A673 (cell line): ENCODE measurements at places on chromosomes 2 and 18.
A peak's percentile ranks its signal among the peaks of the same experiment; 100 is the strongest.

DNA sequence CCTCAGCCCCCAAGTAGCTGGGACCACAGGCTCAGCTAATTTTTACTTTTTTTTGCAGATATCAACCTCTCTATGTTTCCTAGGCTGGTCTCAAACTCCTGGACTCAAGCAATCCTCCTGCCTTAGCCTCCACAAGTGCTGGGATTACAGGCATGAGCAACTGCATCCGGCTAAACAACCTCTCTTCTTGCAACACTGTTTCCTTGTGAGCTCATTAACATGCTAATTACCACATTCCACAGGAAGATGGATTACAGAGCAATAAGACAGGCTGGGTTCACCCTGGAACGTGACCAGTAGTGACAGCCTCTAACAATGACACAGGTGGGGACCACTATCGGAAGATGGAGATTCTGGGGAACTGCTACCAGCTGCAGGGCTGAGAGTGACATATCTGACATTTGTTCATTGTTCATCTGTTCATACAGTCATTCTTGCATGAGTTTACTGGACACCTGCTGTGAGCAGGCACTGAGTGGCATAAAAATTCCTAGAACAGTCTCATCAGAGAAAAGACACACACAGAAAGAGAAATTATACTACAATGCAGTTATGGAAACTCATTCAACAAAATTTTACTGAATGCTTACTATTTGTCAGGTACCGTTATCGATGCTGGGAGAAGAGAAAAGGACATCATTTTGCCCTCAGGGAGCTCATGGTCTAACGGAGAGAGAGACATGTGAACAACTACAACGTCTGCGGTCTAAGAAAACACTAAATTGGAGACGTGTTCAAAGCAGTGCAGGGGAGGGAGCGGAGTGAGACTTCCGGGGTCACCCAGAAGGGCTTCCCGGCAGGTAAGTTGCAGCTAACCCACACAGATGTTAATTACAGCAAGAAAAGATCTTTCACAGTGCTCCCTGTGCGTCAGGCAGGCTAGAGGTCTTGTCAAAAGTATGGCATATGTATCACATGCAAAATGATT lies 37.6 kb downstream of the PROC start:
- peaks cover 22% of the 10 kb centered on the region for H3K4me1 ChIP-seq
- DNase-seq, result peak; percentile 84
- H3K27me3 ChIP-seq, result no peaks in the 10 kb centered on the region
- no peak overlapping the region for H3K4me3 ChIP-seq
- H3K27ac ChIP-seq, result peak overlapping the region; percentile 45
- no peaks in the 10 kb centered on the region for H3K36me3 ChIP-seq

GRCh38 chr18:48006415-48007175 lies 76.1 kb upstream of the SMAD2 start:
- H3K4me3 ChIP-seq, result no peak overlapping the region
- no peaks in the 10 kb centered on the region for H3K27me3 ChIP-seq
- DNase-seq, result no peak
- no peaks in the 10 kb centered on the region for H3K36me3 ChIP-seq
- no peak overlapping the region for H3K27ac ChIP-seq

GRCh38 chr2:116917196-116917595 lies 897.3 kb upstream of the DDX18 start:
- no peaks in the 10 kb centered on the region for H3K4me1 ChIP-seq
- no peak overlapping the region for H3K27ac ChIP-seq
- H3K36me3 ChIP-seq, result no peaks in the 10 kb centered on the region
- no peaks in the 10 kb centered on the region for H3K27me3 ChIP-seq
- DNase-seq, result no peak

- no peaks in the 10 kb centered on the region for H3K27me3 ChIP-seq
- H3K4me1 ChIP-seq, result no peaks in the 10 kb centered on the region
- H3K4me3 ChIP-seq, result no peak overlapping the region
- no peak overlapping the region for H3K27ac ChIP-seq
These were observed 300.0 kb upstream of the CHAC2 start for GRCh38 chr2:53467467-53468180.

DNA sequence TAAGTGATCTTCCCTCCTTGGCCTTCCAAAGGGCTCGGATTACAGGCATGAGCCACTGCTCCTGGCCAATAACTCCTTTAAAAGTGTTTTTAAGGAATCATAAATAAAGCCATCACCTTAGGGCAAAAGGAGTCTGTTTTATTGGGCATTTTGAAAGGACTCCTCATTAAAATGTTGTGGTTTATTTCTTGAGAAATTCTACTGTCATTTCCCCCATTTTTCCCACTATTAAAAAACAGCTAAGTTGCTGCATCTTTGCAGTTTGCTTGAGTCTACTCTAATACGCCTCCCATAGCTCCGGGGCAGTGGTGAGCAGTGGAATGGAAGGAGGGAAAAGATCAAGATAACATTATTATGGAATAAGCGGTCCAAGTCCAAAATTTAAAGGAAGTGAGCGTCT lies 293.2 kb downstream of the PIEZO2 start:
- H3K27me3 ChIP-seq, result peaks cover 41% of the 10 kb centered on the region
- DNase-seq, result no peak
- H3K27ac ChIP-seq, result no peak overlapping the region

GRCh38 chr2:224111576-224111975 lies 72.5 kb upstream of the SERPINE2 start:
- H3K27me3 ChIP-seq, result no peaks in the 10 kb centered on the region
- H3K4me1 ChIP-seq, result no peaks in the 10 kb centered on the region
- DNase-seq, result no peak
- no peaks in the 10 kb centered on the region for H3K36me3 ChIP-seq

- DNase-seq, result no peak
- peaks cover 18% of the 10 kb centered on the region for H3K27me3 ChIP-seq
- H3K4me1 ChIP-seq, result no peaks in the 10 kb centered on the region
- H3K27ac ChIP-seq, result no peak overlapping the region
- no peak overlapping the region for H3K4me3 ChIP-seq
These were observed 256.5 kb upstream of the SALL3 start for GRCh38 chr18:78722929-78723710.

DNA sequence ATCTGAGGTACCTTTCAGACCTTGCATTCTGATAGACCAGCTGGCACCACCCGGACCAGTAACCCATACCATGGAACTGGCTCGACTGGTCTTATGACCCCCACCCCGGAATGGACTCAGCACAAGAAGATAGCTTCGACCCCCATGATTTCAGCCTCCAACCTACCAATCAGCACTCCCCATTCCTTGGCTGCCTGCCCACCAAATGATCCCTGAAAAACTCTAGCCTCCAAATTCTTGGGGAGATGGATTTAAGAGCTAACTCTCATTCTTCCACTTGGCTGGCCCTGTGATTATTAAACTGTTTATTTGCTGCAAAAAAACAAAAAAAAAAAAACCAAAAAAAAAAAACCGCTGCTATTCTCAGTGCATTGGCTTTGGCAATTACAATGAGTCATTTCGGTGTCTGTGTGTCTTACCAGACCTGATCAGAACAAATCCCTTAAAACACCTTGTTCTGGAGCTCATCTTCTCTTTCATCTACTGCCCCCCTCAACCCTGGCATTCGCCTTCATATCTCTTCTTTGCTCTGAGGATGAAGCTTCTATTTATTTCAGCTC lies 60.1 kb upstream of the KIF5C start:
- no peak overlapping the region for H3K4me3 ChIP-seq
- H3K4me1 ChIP-seq, result peaks cover 7% of the 10 kb centered on the region
- H3K27me3 ChIP-seq, result no peaks in the 10 kb centered on the region
- no peak overlapping the region for H3K27ac ChIP-seq

- H3K27me3 ChIP-seq, result no peaks in the 10 kb centered on the region
- no peak overlapping the region for H3K27ac ChIP-seq
- no peak overlapping the region for H3K4me3 ChIP-seq
- no peaks in the 10 kb centered on the region for H3K4me1 ChIP-seq
- DNase-seq, result no peak
These were observed 2.8 kb downstream of the IL1F10 start for GRCh38 chr2:113070606-113070975.

GRCh38 chr2:72669121-72669520 lies 156.7 kb downstream of the EXOC6B start:
- H3K36me3 ChIP-seq, result no peaks in the 10 kb centered on the region
- no peak for DNase-seq
- no peak overlapping the region for H3K4me3 ChIP-seq
- H3K4me1 ChIP-seq, result no peaks in the 10 kb centered on the region
- H3K27ac ChIP-seq, result no peak overlapping the region

GRCh38 chr18:58590254-58590653 lies 38.6 kb downstream of the ALPK2 start:
- H3K36me3 ChIP-seq, result no peaks in the 10 kb centered on the region
- DNase-seq, result no peak
- no peaks in the 10 kb centered on the region for H3K4me1 ChIP-seq
- H3K4me3 ChIP-seq, result no peak overlapping the region
- no peak overlapping the region for H3K27ac ChIP-seq
- H3K27me3 ChIP-seq, result no peaks in the 10 kb centered on the region

DNA sequence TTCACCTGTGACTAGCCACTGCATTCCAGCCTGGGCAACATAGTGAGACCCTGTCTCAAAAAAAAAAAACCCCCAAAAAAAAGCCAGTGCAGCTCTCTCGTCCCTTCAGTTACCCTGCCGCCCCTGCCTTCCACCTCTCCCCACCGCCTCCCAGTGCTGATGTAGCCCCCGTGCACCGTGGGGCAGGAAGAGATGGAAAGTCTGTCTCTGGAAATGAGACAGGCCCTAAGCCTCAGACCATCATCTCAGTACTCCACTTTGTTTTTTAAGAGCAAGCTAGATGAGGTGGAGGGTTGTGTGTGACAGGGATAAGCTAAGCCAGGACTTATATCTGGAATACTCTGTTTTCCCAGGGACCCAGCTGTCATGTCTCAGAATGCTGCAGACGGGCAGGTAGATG lies 32.0 kb downstream of the MERTK start:
- H3K4me1 ChIP-seq, result peaks cover 2% of the 10 kb centered on the region
- no peaks in the 10 kb centered on the region for H3K27me3 ChIP-seq
- H3K27ac ChIP-seq, result no peak overlapping the region
- no peak for DNase-seq
- H3K4me3 ChIP-seq, result no peak overlapping the region

DNA sequence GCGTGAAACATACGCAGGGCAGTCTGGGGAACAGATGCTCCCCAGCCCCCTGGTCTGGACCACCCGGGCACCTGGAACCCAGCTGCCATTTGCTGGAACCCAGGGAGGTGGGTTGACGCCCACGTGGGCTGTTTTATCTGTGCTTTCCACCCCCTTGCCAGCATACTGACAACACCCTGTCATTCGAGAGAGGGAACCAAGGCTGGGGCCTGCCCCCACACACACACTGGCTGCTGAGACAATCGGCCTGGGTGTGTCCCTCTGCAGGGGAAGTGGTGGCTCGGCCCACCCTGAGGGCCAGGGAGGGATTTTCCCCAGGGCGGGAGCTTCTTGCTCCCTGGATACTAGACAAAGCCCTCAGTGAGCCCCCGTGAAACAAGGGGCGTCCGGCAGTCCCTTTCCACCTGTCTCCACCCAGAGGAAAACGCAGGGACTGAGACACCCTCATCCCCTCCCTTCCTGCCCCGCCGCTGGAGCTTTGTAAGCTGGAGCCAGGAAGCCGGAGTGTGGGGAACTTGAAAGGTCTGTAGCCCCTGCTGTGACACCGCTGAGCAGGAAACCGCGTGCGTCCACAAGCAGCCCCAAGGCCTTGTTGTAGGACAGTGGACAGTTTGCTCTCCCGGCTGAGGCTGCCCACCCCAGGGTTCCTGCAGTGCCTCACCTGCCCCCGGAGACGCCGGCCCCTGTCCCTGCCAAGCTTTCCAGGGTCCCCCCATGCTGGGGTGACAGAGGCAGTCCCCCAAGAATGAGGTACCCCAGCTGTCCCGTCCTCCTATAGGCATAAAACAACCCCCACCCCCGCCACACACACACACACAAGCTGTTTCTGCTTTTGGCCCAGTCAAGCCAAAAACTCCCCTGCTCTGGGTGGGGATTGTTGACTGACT lies 14.1 kb upstream of the KLF11 start:
- H3K36me3 ChIP-seq, result no peaks in the 10 kb centered on the region
- DNase-seq, result peak; percentile 54
- H3K4me1 ChIP-seq, result peaks cover 11% of the 10 kb centered on the region
- no peak overlapping the region for H3K27ac ChIP-seq
- no peak overlapping the region for H3K4me3 ChIP-seq

DNA sequence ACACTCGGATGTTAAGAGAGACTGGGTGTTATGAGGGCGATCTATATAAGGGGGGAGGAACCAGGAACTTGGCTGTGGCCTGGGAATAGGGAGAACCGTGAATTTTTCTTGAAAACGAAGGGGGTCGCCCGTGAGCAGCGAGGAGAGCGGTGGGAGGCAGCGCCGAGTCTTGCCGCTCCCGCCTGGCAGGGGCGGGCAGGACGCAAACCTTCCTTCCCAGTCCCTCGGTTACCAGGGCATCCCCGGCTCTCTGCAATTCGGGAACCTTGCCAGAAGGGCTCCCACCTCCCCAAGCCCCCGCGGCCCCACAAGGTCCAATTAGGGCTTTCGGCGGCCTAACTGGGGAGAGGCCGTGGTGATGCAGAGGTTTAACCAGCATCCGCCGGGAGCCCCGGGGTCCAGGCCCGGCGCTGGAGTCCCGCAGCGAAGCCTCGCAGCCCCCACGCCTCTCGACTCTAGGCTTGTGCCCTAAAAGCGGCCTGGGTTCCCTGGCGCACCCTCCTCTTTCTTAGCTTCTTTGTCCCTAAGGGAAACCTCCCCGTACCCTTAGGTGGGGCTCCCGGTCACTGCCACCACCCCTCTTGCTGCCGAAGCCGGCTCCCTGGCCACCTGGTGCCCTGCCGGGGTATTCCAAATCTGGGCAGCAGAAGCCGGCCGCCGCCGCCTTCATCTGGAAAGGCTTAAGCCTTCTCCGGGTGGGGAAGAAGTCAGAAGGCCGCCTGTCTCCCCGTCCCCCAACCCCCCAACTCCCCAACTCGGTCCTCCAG lies 680 bp upstream of the FHOD3 start:
- H3K27ac ChIP-seq, result no peak overlapping the region
- H3K4me3 ChIP-seq, result peak overlapping the region; percentile 35

DNA sequence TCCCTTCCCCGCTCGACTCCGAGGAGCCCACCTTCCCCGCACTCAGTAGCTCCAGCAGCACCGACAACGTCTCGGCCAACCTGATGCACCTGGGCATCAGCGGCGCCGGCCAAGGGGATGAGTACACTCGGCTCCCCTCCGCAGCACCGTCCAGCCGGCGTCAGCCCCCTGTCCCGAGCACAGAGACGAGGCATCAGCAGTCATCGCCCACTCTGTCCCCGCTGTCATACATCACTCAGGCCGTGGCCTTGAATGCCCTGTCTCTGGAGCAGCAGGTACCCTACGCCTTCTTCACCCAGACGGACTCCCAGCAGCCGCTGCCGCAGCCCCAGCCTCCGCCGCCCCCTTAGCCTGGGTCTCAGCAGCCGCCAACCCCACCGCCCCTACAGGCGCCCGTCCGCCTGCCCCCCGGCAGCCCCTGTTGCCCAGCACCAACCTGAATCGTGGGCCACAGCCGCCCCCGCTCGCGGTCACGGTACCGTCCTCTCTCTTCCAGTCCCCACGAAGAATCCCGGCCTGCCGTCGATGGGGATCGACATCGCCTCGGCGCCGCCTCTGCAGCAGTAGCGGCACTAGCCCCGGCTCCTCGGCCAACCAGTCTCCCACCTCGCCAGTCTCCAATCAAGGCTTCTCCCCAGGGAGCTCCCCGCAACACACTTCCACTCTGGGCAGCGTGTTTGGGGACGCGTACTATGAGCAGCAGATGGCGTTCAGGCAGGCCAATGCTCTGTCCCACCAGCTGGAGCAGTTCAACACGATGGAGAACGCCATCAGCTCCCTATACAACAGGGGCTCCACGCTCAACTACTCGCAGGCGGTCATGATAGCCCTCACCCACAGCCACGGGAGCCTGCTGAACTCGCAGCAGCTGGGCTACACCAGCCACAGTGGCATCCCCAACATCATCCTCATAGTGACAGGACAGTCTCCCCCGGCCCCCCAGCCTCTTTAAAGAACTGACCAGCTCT lies 1195.9 kb upstream of the CHAC2 start:
- H3K4me3 ChIP-seq, result no peak overlapping the region
- DNase-seq, result no peak
- no peaks in the 10 kb centered on the region for H3K4me1 ChIP-seq
